Cortex of kidney (tissue), 1 donor: ENCODE measurements at places on chromosomes 11 and 22.

DNA sequence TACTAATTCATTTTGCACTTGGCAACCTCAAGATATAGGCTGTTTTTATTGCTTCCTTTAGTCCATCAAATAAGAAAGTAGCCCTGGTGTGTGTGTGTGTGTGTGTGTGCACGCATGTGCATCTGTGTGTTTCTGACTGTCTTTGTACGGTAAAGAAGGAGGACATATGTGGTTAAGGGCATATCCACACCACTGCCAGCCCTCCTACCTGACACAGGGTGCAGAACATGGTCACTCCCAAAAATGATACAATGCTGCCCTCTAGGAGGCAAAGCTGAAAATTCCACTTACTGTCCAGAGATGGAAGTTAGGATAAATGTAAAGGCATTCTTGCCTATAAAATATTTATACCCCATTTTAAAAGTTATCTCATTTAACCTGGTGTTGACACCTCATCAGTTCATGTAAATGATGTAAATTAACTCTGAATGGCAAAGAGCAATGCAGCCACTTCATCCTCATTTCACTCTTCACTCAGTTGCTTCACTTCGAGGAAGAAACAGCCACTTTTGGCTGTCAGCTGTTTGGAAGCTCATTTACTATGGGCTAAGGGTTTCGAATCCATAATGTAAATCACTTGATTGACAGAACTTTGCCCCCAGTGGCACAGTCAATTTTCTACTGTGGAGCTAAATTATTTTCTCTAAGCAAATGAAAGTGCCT is 83.1 kb upstream of the MTNR1B start:
- DNase-seq = no peak

DNA sequence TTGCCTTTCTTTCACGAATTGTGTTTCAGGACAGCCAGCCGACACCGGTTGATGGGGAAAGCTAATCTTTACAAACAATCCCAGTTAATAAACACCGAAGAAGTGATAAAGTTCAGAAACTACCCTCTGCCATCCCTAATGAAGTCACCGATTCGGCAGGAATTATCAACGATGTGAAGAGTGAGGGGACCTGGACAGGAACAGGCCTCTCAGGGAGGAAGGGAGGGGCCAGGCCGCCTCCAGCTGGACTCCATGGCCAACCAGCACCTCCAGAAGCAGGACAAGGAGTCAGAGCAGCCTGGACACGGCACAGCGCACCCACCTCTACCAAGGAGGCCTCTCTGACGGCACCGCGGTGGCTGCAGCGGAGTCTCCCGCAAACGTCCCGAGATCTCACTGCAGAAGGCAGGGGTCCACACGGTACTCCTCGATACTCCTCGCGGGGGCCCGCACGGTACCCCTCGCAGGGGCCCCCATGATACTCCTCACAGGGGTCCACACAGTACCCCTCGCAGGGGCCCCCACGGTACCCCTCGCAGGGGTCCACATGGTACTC is 3.9 kb downstream of the TOLLIP start:
- DNase-seq = no peak

DNA sequence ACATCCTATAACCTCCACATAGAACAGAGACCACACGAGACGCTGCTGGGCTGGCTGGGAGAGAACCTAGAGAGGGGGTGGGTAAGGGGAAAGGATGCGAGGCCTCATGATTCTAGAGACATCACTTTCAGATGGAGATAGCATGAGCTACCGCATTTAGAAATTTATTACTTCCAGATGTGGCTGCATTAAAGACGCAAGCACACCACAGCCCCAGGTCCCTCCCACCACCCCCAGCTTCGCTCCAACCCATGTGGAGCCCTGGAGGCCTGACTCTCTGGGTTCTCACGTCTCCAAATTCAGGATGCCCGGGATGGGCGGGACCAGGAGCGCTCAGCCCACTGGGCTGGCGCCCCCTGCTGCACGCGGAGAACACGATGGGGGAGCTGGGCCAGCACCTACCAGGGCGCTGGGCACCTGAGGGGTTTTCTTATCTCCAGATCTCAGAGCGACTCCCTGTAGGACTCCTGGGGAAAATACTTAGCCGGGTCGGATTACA is 13.6 kb downstream of the MRPL21 start:
- no peak for DNase-seq

DNA sequence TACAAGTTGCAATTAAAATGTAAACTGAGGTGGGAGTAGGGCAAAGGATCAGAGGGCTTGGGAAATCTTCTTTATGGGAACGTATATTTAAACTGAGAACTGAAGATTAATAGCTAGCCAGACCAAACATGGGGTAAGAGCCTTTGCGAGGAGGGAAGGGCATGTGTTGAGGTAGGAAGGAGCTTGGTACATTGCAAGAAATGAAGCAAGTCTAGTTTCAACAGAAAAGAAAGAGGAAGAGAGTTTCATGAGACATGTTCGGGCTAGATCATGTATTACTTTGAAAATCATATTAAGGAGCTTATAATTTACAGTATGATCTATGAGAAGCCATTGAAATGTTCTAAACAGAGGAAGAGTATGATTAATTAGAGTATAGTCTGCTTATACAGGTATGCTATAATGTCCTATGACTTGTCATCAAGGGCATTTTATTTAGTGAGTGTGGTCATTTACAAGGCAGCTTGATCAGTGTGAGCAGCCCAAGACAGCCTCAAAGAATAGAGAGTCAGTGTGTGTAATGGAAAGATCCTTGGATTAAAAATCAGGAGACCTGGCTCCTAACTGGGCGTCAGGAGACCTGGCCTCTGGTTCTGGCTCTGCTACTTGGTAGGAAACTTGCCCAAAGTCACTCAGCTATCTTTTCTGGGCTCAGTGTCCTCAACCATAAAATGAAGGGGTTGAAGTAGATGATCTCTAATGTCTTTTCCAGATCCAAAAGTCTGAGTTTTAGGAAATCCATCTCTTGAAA is 10.9 kb downstream of the GAS2 start:
- no peak for DNase-seq

GRCh38 chr11:82577246-82577645 is 156.4 kb downstream of the FAM181B start:
- DNase-seq = no peak

GRCh38 chr22:28021116-28021997 is 102.3 kb upstream of the PITPNB start:
- no peak for DNase-seq

DNA sequence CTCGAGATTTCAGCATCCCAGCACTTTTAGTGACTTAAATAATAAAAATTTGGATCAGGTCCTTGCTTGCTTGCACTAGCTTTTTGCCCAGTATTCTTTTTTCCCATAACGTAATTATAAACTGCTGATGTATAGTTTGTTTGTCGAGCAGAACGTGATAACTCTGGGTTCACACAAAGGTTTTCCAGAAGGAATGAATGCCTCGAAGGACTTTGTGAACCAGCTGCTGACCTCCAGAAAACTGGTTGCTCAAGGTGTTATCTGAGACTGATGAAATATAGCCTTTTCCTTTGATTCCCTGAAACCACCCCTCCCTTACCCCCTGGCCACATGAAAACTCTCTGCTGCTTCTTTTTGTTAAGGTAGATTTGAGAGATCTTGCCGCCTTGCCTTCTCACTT is 229.1 kb upstream of the CARD18 start:
- DNase-seq = no peak

GRCh38 chr11:124581817-124582216 is 12.0 kb downstream of the OR8A1 start:
- no peak for DNase-seq

DNA sequence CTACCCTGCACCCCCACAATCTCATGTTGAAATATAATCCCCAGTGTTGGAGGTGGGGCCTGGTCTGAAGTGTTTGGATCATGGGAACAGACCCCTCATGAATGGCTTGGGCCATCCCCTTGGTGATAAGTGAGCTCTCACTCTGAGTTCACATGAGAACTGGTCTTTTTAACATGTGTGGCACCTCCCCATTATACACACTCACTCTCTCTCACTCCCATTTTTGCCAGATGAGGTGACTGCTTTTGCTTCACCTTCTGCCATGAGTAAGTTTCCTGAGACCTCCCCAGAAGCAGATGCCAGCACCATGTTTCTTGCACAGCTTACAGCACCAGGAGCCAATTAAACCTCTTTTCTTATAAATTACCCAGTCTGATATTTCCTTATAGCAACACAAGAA is 32.1 kb upstream of the DRD2 start:
- DNase-seq = no peak

GRCh38 chr11:82927264-82927880 is 25.8 kb downstream of the DDIAS start:
- DNase-seq = no peak

- DNase-seq = no peak
Observed at GRCh38 chr11:93303689-93304088, 26.9 kb upstream of the DEUP1 start.

DNA sequence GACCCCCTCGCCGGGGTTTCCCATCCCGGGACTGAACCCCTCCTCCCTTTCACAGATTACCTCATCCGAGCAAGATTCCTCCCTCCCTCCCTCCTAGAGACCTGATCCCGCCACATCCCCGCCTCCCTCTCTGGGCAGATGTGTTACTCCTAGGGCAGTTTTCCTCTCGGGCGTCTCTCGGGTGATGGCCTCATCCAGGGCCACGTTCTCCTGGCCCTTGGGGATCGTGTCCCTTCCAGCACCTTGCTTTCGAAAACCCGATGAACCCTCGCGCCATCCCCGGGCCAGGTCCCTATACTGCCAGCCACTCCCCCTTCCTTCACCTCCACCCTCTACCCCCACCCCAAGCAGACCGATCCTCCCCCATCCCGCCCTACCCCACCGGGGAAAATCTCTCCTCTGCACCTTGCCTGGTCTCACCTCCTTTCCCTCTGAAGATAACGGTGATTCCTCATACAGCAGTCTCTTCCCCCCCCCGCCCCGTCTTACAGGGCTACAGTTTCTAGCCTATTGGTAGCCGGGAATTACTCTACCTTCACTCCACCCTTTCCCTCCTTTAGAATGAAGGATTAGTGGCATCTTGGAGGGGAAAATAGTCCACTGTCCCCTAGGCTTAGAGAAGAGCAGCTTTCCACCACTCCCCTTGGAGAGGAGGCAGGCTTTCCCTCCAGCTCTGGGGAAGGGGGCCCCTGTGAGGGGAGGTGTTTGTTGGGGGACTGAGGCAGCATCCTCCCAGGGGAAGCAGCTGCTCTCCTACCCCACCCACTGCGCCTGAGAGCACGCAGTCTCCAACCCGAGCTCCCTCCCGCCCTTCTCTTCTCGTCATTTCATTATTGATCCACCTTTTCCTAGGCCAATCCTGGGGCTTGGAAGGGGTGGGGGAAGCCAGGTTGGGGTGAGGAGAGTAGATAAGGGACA is 1.2 kb downstream of the KMT2A start:
- DNase-seq = no peak

GRCh38 chr11:125305345-125305744 is 140.8 kb downstream of the PKNOX2 start:
- no peak for DNase-seq

DNA sequence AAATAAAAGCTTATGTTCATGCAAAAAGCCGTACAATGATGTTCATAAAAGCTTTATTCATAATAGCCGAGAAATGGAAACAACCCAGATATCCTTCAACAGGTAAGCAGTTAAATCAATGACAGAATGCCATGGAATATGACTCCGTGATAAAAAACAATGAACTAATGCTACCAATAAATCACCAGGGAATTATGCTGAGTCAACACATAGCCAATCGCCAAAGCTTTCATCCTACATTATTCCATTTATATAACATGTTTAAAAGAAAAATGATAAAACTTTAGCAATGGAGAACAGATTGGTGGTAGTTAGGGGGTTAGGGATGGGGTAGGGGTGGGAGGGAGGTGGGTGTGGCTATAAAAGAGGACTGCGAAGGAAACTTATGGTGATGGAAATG is 356.4 kb downstream of the TENM4 start:
- DNase-seq = no peak

GRCh38 chr11:16505481-16505880 is 149.1 kb upstream of the SOX6 start:
- DNase-seq = no peak

DNA sequence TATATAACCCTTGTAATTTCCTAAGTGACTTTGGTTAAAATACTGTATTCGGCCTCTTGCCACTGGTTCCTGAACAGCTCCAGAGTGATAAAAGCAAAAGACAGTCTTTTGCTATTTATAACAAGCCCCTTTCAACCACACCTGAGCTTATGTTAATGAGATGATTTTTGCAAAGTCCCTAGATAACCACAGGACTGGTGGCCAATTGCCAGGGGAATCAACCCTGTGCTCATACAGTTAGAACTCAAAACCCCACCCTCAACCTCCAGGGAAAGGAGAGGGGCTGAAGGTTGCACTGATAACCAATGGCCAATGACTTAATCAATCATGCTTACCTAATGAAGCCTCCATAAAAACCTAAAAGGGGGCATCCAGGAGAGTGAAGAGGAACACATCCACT is 77.9 kb downstream of the SIK3 start:
- DNase-seq = no peak

DNA sequence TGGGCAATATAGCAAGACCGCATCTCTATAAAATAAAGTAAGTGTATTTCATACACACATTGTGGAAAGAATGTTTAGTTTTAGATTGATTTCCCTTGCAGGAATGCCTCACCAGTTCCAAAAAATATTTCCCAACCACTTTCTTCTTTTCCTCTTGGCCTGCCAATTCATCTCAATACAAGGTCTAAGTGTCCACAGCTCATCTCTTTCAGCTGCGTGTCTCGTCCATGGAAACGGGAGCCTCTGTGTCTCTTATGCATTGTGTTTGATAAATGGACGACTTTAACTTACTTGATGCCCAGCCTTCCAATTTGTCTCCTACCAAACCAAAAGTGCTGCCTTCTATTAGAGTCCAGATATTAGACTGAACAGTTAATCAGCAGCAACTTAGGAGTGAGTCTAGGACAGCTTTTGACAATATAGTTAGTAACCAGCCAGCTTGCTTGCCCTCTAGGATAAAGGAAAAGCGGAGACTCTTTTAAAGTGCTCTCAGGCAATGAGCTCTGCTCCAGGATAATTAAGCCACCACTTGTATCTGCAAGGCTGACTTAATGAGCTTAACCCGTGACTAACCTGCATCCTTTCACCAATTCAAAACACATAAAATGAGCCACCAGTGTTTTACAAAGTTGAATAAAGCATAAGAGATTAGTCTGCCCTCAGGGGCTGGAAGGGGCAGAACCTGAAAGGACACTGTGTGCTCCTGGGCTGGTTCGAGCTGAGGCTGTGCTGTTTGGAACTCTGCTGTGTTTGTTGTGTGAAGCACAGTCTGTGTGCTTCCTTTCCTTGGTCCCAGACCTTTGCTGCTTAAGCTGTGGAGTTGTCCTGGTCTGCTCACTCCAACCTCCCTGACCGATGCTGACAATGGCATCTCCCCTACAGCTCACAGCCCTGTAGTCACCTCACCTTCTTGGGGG is 27.5 kb downstream of the FBXO7 start:
- DNase-seq = no peak

- DNase-seq = no peak
Observed at GRCh38 chr11:429931-430456, 11.8 kb downstream of the ANO9 start.

- DNase-seq = no peak
Observed at GRCh38 chr22:30872285-30873041, 96.1 kb downstream of the MORC2 start.

DNA sequence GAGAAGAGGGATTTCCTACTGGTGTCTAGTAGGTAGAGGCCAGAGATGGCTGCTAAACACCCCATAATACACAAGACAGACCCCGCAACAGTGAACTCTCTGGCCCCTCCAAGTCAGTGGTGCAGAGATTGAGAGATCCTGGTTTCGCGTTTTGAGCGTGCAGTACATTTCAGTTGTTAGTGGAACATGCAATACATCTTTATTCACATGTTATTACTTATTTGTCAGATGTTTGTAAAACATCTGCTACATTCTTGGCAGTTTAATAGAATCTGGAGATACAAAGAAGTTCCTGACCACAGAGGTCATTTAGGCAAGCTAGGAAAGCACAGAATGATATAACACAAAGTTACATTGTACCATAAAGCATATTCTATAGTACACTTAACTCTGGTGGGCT is 41.5 kb downstream of the ST3GAL4 start:
- no peak for DNase-seq
